Fibroblast of lung (primary cell): ENCODE measurements at places on chromosomes 5 and 9. TPM values are rescaled to one million over a fixed set of nuclear protein-coding genes. Genes with fewer than 3 reads are reported as not detected.

Gene SNX2
- 73.5 and 75.1 TPM in 2 replicates for polyA plus RNA-seq

Gene SRP19
- 109 and 118 TPM in 2 replicates for polyA plus RNA-seq

DNA sequence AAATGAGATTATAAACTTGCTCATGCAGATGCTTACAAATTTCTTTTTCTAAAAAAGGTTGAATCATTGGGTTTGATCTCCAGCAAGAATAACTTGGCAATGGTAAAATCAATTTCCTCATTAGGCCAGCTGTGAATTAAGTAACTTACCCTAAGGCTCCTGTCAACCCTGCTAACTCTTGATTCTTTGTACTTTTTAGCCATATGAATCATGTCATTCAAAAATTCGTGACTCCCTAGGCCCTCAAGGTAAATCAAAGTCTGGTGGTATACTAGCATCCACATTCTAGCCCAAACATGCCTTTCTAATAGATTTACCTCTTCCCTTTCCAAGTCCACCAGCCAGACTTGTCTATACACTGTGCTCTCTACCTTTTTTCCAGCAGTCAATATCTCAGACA lies 420.8 kb upstream of the BRINP1 start:
- H3K27ac ChIP-seq, result no peak overlapping the region
- H3K4me1 ChIP-seq, result no peaks in the 10 kb centered on the region
- DNase-seq, result no peak
- H3K27me3 ChIP-seq, result no peaks in the 10 kb centered on the region
- H3K4me3 ChIP-seq, result no peak overlapping the region
- H3K36me3 ChIP-seq, result no peaks in the 10 kb centered on the region

- no peak overlapping the region for H3K27ac ChIP-seq
- DNase-seq, result peak; percentile 83
- H3K36me3 ChIP-seq, result no peaks in the 10 kb centered on the region
- H3K27me3 ChIP-seq, result no peaks in the 10 kb centered on the region
- H3K4me1 ChIP-seq, result peaks cover 3% of the 10 kb centered on the region
Measured at GRCh38 chr5:95956021-95956899, 5.4 kb downstream of the ELL2 start.

GRCh38 chr9:133967024-133967741 lies 24.9 kb downstream of the VAV2 start:
- no peaks in the 10 kb centered on the region for H3K36me3 ChIP-seq
- peaks cover 7% of the 10 kb centered on the region for H3K4me1 ChIP-seq
- no peak overlapping the region for H3K27ac ChIP-seq
- no peaks in the 10 kb centered on the region for H3K27me3 ChIP-seq
- DNase-seq, result peak; percentile 77

DNA sequence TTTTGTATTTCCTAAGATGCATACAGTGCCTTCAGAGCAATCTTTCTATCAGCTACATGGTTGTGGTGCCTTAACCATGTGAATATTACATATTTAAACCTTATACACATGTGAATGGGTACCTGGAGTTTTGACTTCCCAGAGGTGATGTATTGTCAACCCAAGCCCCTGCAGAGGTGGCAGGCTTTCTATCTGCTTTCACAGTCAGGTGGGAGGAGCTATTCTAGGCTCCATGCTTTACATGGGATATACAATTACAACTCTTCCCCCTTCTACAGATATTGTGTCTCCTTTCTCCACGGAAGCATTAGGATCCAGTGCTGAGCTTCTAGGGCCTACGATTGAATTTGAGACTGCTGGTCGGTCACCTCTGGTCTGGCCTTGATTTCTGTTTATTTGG lies 89.8 kb upstream of the TUT7 start:
- no peaks in the 10 kb centered on the region for H3K27me3 ChIP-seq
- no peak overlapping the region for H3K4me3 ChIP-seq
- no peak for DNase-seq
- no peaks in the 10 kb centered on the region for H3K4me1 ChIP-seq
- H3K36me3 ChIP-seq, result no peaks in the 10 kb centered on the region
- H3K27ac ChIP-seq, result no peak overlapping the region

DNA sequence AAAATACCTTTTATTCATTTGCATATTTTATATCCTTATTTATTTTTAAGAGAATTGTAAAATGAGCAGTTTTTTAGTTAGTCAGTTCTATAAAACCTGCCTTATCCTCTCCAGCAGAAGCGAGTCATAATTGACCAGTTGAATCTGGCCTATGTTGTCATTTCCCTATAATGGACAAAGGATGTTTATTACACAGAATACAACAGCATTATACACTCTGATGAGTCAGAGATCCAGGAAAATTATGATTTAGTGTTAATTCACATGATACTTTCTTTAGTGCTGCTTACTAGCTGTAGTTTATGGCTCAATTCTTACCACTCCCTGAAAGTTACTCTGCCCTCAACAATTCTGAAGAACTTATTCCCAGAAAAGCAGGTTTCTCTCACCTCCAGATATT lies 26.8 kb upstream of the LURAP1L start:
- peak; percentile 71 for DNase-seq
- no peaks in the 10 kb centered on the region for H3K4me1 ChIP-seq
- peak overlapping the region; percentile 49 for H3K27ac ChIP-seq
- no peaks in the 10 kb centered on the region for H3K36me3 ChIP-seq
- H3K4me3 ChIP-seq, result no peak overlapping the region

DNA sequence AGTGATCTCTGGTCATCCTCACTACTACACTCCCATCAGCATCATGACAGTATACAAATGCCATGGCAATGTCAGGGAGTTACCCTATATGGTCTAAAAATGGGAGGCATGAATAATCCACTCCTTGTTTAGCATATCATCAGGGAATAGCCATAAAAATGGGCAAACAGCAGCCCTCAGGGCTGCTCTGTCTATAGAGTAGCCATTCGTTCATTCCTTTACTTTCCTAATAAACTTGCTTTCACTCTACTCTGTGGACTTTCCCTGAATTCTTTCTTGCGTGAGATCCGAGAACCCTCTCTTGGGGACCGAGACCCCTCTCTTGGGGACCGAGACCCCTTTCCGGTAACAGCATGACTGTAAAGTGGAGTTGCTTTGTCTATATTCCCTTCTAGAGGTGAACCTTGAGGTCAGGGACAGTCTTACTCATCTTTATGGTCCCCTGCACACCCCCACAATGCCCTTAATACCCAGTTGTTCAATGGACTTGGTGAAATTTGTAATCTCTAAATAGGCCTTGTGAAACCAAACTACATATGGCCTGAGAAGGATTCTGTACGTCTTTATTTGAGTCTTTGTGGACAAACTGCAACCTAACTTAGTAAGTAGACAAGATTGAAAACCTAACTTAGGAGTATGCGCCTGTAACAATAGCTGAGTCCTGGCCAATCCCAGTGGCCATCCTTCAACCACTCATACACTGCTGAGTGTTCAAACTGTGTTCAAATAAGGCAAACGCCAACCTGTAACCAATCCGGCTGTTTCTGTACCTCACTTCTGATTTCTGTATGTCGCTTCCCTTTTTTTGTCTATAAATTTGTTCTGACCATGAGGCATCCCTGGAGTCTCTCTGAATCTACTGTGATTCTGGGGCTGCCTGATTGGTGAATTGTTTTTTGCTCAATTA lies 32.3 kb upstream of the UBTD2 start:
- no peak for DNase-seq
- H3K36me3 ChIP-seq, result no peaks in the 10 kb centered on the region
- no peaks in the 10 kb centered on the region for H3K27me3 ChIP-seq
- H3K27ac ChIP-seq, result no peak overlapping the region
- H3K4me1 ChIP-seq, result no peaks in the 10 kb centered on the region
